NCI-H1930 (cell line): ENCODE measurements at places on chromosomes 12 and 14.

- DNase-seq: no peak
Observed at GRCh38 chr12:95694136-95694535, 96.4 kb downstream of the NTN4 start.

DNA sequence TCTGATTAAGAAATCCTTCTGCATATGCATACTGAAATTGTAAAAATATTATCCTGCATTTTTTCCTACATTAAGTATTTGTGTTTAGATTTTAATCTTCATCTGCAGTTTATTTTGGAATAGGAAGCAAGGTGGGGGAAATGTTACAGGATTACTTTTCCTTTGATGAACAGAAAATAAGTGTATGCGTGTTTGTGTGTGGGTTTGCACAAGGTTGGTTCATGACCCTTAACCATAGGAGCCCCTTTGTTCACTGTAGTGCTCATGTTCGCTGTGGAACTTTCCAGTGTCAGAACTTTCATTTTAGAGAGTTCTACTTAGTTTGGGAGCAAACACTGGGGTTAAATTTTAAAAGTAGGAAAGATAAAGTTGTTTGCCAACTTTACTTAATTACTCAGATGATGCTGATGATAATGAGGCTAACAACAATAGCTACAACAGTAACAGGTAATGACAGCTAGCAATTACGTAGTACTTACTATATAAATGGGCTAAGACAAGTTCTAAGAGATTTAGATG lies 6.4 kb upstream of the A2M start:
- no peak for DNase-seq

- DNase-seq: no peak
Observed at GRCh38 chr14:83085725-83086124, 1552.1 kb upstream of the SEL1L start.

DNA sequence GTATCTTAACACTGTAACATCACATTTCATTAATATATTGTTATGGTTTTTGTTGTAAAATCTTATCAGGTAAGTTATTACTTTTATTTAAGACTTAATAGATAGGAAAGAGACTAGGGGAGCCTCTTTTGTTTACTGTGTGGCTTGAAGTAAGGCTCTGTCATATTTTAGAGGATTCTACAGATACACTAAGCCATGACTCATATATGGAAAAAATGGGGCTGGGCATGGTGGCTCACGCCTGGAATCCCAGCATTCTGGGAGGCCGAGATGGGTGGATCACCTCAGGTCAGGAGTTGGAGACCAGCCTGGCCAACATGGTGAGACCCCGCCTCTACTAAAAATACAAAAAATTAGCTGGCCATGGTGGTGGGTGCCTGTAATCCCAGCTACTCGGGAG lies 23.6 kb upstream of the NPFF start:
- DNase-seq: no peak

- DNase-seq: no peak
Observed at GRCh38 chr12:89236748-89237383, 115.4 kb downstream of the DUSP6 start.
